ENCODE measurements at places on chromosomes 5 and 9. TPM values are rescaled to one million over a fixed set of nuclear protein-coding genes. Genes with fewer than 3 reads are reported as not detected.

Gene DND1
- 0.13 TPM for total RNA-seq

Gene GPR21
- 2.4 TPM for total RNA-seq

Gene ARHGEF28
- 60.6 TPM for total RNA-seq

Gene ZNF474
- 0.26 TPM for total RNA-seq

Gene TSSK1B
- 0.52 TPM for total RNA-seq

Gene LHFPL2
- total RNA-seq: 292 TPM

Gene ZMAT2
- total RNA-seq: 52.0 TPM

Gene ATP10B
- total RNA-seq: not detected

Gene BSPRY
- under 0.01 TPM for total RNA-seq

Gene FOXD4L4
- total RNA-seq: 0.13 TPM

Data from articular chondrocyte of knee joint (primary cell).